Stimulated activated naive CD8-positive, alpha-beta T cell treated with anti-CD3 and anti-CD28 coated beads, Interleukin-15, amount 100 ng/mL, for 72 hours (primary cell): ENCODE measurements at places on chromosomes 3 and 15.

- no peak for DNase-seq
Measured at GRCh38 chr3:61114316-61114953, 136.8 kb downstream of the FHIT start.

- no peak for DNase-seq
Measured at GRCh38 chr3:58334506-58334884, 1.8 kb downstream of the PXK start.

- no peak for DNase-seq
Measured at GRCh38 chr15:77853910-77854309, 221.2 kb upstream of the LINGO1 start.

- no peak for DNase-seq
Measured at GRCh38 chr3:12943124-12944021, 102.0 kb upstream of the RPL32 start.

DNA sequence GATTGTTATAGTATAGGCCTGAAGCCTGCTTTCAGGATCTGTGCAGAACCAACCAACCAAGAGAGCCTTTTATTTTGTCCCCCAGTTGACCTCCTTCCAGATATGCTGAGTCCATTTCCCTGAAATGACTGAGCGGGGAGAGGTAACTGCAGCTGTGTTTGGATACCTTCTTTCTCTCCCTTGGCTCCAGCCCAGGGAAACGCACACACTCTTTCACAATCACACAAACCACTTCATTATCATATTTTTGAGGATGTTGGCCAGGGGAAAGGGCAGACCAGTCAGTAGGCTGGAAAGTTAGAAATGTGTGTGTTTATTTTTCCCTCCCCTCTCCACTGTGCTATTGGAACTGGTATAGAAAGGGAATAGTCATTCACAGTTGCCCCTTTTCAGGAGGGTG is 417.7 kb upstream of the TBL1XR1 start:
- no peak for DNase-seq

GRCh38 chr3:130941793-130942192 is 47.9 kb downstream of the ATP2C1 start:
- DNase-seq = no peak

- DNase-seq = no peak
Measured at GRCh38 chr3:47772788-47773187, 8.9 kb downstream of the SMARCC1 start.

GRCh38 chr3:193145248-193145647 is 95.8 kb upstream of the PLAAT1 start:
- no peak for DNase-seq

DNA sequence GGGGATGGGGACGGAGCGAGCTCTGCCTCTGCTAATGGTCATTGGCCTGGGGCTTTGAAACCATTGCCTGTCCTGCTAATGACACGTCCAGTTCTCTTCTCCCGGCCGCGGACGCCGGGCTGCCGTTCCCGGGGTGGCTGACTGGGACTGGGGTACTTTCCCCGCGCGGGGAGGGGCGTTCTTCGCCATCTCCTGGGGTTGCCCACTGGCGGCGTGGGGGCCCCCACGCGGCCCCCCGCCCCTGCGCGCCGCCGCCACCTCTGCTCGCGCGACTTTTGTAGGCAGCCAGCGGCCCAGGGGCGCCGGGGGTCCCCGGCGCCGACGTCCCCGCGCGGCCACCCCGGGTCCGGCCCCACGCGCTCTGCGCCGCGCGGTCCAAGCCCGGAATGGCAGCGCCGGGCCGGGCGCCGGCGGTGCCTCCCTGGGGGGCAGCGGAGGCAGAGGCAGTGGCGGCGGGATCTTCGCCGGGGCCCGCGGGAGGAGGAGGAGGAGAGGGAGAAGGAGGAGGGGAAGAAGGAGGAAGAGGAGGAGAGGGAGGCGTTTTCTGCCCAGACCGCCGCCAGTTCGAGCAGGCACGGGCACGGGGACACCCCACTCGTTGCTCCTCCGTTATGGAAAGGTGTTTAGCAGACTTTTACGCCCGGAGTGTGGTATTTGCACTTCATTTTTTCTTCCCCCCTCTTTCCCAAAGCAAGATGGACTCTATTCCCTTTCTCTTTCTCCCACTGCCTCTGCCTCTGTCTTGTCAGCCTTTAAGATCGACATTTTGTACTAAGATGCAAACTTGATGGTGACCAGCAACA is 2.3 kb downstream of the BBX start:
- DNase-seq = peak; percentile 30
